ENCODE measurements at places on chromosomes 7 and 10. TPM values are rescaled to one million over a fixed set of nuclear protein-coding genes. Genes with fewer than 3 reads are reported as not detected.

The OR13A1 gene
- total RNA-seq = not detected

DNA sequence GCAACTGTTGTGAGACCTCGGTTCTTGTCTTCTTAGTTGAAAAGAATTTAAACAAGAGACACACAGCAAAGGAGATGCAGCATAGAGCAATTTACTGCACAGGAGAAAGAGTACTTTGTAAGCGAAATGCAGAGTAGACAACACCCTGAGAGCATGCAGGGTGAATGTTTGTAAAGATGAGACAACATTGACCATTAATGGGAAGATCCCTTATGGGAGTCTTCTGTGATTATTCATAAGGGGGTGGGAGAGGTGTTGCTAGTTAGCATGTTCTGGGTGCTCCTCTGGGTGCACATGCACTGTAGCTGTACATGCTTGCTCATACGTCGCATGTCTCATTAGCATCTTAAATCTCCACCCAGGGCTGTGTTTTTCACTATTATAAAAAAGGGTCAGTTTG is 62.3 kb downstream of the CLRN3 start:
- DNase-seq = no peak
- no peak overlapping the region for H3K4me3 ChIP-seq
- no peak overlapping the region for H3K27ac ChIP-seq
- H3K27me3 ChIP-seq = no peaks in the 10 kb centered on the region
- no peaks in the 10 kb centered on the region for H3K36me3 ChIP-seq

- H3K27ac ChIP-seq = no peak overlapping the region
- no peak for DNase-seq
- H3K4me1 ChIP-seq = no peaks in the 10 kb centered on the region
Observed at GRCh38 chr7:95901006-95901405, 128.7 kb downstream of the DYNC1I1 start.

DNA sequence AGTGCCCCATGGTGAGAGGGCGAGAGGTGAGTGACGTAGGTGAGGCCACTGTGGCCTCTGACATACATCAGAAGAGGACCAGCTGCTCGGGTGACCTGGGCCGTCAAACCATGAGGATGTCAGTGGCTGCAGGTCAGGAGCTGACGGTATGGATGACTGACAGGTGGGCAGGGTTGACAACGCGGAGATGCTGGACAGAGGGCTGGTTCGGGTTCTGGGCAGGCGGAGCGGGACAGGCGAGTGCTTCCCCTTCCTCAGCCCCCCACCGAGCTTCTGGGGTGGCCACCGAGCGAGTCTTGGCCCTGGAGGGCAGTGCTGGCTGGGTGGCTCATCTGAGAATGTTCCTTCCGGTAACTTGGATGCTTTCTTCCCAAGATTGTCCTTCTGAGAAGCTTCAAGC is 91.8 kb downstream of the ACTR3B start:
- H3K4me1 ChIP-seq = no peaks in the 10 kb centered on the region
- no peak for DNase-seq
- H3K4me3 ChIP-seq = no peak overlapping the region
- H3K27me3 ChIP-seq = no peaks in the 10 kb centered on the region
- H3K36me3 ChIP-seq = peaks cover 47% of the 10 kb centered on the region
- no peak overlapping the region for H3K27ac ChIP-seq

- no peaks in the 10 kb centered on the region for H3K36me3 ChIP-seq
- H3K4me3 ChIP-seq = no peak overlapping the region
- no peaks in the 10 kb centered on the region for H3K27me3 ChIP-seq
- H3K27ac ChIP-seq = no peak overlapping the region
Observed at GRCh38 chr10:26467639-26468038, 29.5 kb downstream of the APBB1IP start.

- no peak for DNase-seq
- no peak overlapping the region for H3K4me3 ChIP-seq
Observed at GRCh38 chr10:118564652-118565051, 30.8 kb downstream of the PRLHR start.

The MRM2 gene
- total RNA-seq = 14.5 TPM

DNA sequence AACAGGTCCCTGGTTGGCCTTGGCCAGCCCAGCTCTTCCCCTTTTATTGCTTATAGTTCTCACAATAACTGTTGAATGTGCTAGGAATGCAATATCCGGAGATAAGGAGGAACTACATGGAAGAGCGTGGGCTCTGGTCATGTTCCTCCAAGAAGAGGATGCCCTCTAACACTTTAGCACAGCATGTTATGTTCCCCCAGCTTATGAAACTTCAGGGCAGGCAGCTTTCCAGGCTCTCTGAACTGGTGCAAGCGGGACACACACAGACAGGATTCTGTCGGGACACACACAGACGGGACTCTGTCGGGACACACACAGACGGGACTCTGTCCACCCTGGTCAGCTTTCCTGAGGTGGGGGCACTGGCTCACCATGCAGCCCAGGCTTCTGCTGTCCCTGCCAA is 141.6 kb downstream of the PKD1L1 start:
- H3K27ac ChIP-seq = no peak overlapping the region
- no peak for DNase-seq

The WNT2 gene
- 0.79 TPM for total RNA-seq

GRCh38 chr10:131513445-131513844 is 201.9 kb upstream of the TCERG1L start:
- no peaks in the 10 kb centered on the region for H3K36me3 ChIP-seq
- no peaks in the 10 kb centered on the region for H3K27me3 ChIP-seq
- no peak overlapping the region for H3K27ac ChIP-seq
- H3K4me3 ChIP-seq = no peak overlapping the region

GRCh38 chr10:104622598-104623209 is 18.4 kb upstream of the SORCS3 start:
- DNase-seq = no peak
- H3K27me3 ChIP-seq = no peaks in the 10 kb centered on the region
- no peaks in the 10 kb centered on the region for H3K4me1 ChIP-seq
- H3K36me3 ChIP-seq = no peaks in the 10 kb centered on the region
- no peak overlapping the region for H3K4me3 ChIP-seq

The CNOT4 gene
- 26.4 TPM for total RNA-seq

The CAV2 gene
- 30.7 TPM for total RNA-seq

- H3K36me3 ChIP-seq = no peaks in the 10 kb centered on the region
- no peak overlapping the region for H3K27ac ChIP-seq
- no peak for DNase-seq
- H3K4me1 ChIP-seq = no peaks in the 10 kb centered on the region
- H3K4me3 ChIP-seq = no peak overlapping the region
Observed at GRCh38 chr10:17074541-17074847, 55.1 kb downstream of the CUBN start.

DNA sequence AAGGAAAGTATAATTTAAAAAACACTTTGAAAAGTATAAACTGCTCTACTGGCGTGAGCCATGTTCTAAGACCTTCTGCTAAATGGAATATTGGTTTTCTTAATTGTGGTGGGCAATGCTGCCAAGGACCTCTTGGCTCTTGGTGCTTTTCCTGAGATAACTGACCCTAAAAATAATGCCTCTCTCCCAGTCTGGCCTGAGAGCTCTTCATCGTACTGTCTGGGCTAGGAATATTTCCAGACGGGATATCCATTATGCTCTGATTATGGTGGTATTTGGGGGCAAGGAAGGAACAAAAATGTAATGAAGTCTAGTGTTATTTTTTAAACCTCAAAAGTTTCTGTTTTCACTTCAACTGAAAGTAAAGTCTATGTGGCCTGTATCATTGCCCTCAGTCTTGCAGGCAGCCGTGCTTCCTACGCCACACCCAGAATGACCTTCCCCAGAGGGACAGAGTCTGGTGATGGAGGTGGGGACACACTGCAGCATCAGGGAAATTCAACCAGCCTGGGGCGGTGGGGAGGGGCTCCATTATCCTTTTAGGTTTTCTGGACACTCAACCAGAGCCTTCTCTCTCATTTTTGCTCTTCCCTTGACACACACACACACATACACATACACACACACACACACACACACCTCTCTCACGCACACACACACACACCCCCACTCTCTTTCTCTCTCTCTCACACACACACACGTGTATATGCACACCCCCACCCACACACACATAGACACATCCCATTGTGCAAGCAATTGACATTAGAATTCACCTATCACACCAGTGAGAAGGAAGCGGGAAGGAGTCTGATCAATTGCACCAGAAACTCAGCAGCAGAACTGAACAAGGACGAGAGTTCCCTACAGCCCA is 99.6 kb downstream of the LRRC18 start:
- no peak overlapping the region for H3K4me3 ChIP-seq
- no peak overlapping the region for H3K27ac ChIP-seq
- H3K27me3 ChIP-seq = no peaks in the 10 kb centered on the region
- no peak for DNase-seq

DNA sequence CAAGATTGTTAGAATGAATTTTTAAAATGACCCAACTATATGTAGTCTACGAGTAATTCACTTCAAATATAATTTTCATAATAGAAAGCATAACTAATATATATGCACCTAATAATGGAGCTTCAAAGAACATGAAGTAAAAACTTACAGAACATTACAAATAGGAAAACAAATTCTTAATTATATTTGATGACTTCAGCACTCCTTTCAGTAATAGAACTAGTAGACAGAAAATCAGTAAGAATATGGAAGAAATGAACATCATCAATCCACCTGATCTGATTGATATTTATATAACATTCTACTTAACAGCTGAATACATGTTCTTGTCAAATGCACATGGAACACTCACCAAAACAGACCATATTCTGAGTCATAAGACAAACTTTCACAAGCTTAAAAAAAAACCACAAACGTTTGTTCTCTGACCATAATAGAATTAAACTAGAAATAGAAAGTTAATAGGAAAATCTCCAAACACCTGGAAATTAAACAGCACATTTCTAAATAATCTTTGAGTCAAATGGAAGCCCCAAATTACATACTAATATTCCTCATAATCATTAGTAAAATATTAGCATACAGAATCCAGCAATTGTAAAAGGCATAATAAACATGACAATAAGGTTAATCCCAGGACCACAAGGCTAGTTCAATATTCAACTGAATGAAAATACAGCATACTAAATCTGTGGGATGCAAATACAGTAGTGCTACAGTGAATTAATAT is 48.0 kb downstream of the BRAF start:
- no peak overlapping the region for H3K27ac ChIP-seq
- H3K4me1 ChIP-seq = no peaks in the 10 kb centered on the region
- H3K27me3 ChIP-seq = no peaks in the 10 kb centered on the region
- no peak for DNase-seq
- H3K4me3 ChIP-seq = no peak overlapping the region
- H3K36me3 ChIP-seq = no peaks in the 10 kb centered on the region

GRCh38 chr7:135374736-135375135 is 135.2 kb downstream of the CNOT4 start:
- H3K4me1 ChIP-seq = no peaks in the 10 kb centered on the region
- H3K27ac ChIP-seq = no peak overlapping the region
- H3K4me3 ChIP-seq = no peak overlapping the region
- no peaks in the 10 kb centered on the region for H3K27me3 ChIP-seq
- no peak for DNase-seq

DNA sequence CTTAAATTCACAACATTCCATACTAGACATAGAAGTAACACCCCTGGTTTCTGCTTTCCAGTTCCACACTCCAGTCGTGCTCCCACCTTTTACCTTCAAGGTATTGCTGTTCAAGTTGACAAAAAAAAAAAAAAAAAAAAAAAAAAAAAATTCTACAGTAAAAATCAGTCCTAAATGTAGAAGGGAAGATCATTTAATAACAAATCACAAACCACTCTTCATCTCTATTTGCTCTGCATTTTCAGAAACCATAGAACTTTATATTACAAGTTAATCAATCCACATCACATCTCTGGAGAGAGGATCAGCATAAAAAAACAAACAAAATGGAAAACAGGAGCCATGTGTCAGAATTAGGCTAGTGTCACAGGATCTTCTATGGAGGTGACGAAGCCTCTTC is 206.3 kb upstream of the KLF14 start:
- no peaks in the 10 kb centered on the region for H3K27me3 ChIP-seq
- no peak overlapping the region for H3K4me3 ChIP-seq
- no peaks in the 10 kb centered on the region for H3K36me3 ChIP-seq
- no peaks in the 10 kb centered on the region for H3K4me1 ChIP-seq
- no peak for DNase-seq
- H3K27ac ChIP-seq = no peak overlapping the region

The TSPAN33 gene
- 17.4 TPM for total RNA-seq

DNA sequence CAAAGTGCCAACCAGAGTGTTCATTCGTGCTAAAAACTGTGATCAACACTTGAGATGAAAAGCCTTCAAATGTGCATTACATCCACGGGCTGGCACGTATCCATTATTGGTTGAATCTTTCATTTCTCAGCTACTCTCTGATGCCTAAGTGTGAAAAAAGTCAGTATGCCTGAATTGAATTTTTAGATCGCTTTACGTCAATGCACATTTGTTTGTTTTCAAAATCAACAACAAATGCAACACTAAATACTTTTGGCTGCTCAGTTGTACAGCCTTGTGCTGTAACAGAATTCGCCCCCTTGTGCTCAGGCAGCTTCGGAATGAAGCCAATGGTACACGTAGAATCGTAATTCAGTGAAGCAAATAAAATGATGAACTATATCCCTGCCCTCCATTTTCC is 446.5 kb upstream of the NRP1 start:
- no peaks in the 10 kb centered on the region for H3K4me1 ChIP-seq
- no peaks in the 10 kb centered on the region for H3K27me3 ChIP-seq
- H3K36me3 ChIP-seq = no peaks in the 10 kb centered on the region
- H3K4me3 ChIP-seq = no peak overlapping the region
- no peak for DNase-seq
- no peak overlapping the region for H3K27ac ChIP-seq

The CNTNAP2 gene
- 41.3 TPM for total RNA-seq

The NRF1 gene
- 19.9 TPM for total RNA-seq

- H3K4me1 ChIP-seq = peaks cover 24% of the 10 kb centered on the region
- no peaks in the 10 kb centered on the region for H3K36me3 ChIP-seq
- no peaks in the 10 kb centered on the region for H3K27me3 ChIP-seq
- no peak overlapping the region for H3K4me3 ChIP-seq
- no peak overlapping the region for H3K27ac ChIP-seq
Observed at GRCh38 chr10:97922022-97922758, 72.5 kb downstream of the GOLGA7B start.

DNA sequence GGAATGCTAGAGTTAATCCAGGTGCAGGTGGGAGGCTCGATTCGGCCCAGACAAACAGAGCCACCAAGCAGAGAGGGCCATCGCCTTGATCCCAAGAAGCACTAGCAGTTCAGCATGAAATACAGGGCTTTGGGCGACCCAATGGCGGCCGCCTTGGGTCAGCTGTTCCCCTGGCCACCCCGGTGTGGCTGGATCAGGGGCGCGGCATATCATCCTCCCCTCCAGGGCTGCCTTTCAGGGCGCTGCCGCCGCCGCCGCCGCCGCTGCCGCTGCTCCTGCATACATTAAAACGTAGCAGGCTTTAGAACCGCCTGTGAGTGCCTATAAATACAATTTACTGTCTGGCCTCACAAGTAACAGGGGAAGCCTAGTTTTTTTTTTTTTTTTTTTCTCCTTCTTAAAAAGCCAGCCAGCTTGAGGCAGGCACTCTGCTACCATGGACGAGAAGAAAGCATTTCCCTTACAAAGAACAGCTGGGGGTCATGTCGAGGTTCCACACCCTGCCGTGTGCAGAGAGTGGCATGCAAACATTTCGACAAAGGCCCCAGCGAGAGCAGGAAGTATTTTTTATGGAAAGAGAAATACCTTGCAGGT is 57.7 kb upstream of the EFCAB10 start:
- H3K4me3 ChIP-seq = peak overlapping the region; percentile 14
- no peaks in the 10 kb centered on the region for H3K27me3 ChIP-seq
- H3K27ac ChIP-seq = peak overlapping the region; percentile 52
- DNase-seq = peak; percentile 90
- H3K4me1 ChIP-seq = peaks cover 47% of the 10 kb centered on the region

- DNase-seq = no peak
- H3K4me1 ChIP-seq = peaks cover 20% of the 10 kb centered on the region
- no peaks in the 10 kb centered on the region for H3K27me3 ChIP-seq
Observed at GRCh38 chr7:5396542-5396941, 27.1 kb downstream of the TNRC18 start.

GRCh38 chr10:132336919-132337407 is 5.0 kb downstream of the LRRC27 start:
- no peaks in the 10 kb centered on the region for H3K27me3 ChIP-seq
- no peak for DNase-seq

Measured in spinal cord (tissue), 10 donors.